Effector CD4-positive, alpha-beta T cell (primary cell): ENCODE measurements at places on chromosomes 13 and 19.
A peak's percentile ranks its signal among the peaks of the same experiment; 100 is the strongest.

GRCh38 chr13:76882431-76882830 is 3.8 kb downstream of the KCTD12 start:
- DNase-seq, result no peak

- no peak for DNase-seq
Measured at GRCh38 chr13:72397265-72397664, 330.2 kb downstream of the MZT1 start.

GRCh38 chr19:1864480-1865171 is 1.2 kb upstream of the KLF16 start:
- DNase-seq, result peak; percentile 38

DNA sequence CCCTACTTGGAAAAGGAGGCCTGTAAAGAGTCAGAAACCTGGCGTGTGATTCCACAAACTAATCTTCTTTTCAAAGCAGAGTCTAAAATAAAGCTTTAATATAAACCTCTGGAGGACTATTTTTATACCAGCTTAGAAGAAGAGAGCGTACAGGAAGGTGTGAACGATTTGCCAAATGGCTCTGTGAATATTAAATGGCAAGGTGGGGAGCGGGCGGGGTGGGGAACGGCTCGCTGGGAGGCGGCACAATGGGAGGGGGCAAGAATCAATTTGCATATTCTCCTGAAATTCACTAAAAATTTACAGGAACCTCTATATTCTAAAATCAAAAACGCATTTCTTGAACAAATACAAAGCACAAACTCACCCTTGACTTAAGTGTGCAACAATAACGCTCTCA is 982 bp downstream of the ZNF780B start:
- no peak for DNase-seq

- DNase-seq, result no peak
Measured at GRCh38 chr19:33503433-33504057, 18.0 kb downstream of the PEPD start.

DNA sequence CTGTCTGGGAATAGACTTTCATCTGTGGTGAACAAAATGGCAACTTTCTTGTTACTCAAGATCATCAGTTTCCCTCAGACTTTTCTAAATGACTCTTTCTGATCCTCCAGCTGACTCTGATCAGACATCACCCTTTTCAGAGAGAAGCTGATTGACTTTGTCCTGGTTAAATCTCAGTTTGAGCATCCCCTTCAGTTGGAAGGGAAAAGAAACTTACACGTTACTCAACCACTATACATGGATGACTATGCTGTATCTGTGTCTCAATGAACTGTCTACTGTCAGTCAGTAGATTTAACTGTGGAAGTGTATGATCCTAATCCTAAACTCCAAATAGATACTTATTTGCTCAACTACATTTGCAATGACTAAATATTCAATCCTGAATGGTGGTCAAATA is 118.5 kb downstream of the NALCN start:
- no peak for DNase-seq

DNA sequence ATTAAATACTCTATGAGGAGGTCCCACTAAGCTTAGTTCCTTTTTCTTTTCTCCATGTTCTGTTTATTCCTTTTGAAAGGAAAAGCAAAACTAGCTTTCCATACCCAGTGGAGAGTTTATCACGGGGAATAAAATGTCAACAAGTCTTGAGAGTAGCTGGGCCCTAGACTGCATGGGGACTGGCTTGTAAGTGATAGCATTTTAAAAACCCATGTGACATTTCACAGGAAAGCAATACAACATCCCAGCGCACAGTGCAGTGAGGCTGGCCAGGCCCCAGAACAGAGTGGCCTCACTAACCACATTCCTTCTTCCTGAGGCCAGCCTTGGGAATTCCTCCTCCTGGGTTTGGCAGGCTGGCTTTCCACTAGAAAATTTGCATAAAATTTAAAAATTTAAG is 149.8 kb downstream of the DLEU7 start:
- DNase-seq, result no peak

DNA sequence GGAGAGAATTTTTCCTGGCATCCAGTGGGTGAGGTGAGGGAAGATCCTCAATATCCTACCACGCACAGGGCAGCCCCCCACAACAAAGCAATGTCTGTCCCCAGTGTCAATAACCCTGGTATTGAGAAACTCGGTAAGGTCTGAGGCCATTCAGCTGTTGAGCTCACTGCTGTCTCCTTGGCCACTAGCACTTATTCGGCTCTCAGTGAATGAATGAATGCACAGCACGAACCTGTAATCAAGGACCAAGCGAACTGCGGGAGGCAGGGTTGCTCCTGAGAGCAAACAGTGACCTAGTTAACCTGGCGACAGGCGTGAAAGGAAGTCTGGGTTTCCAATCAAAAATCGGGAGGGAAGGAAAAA is 640 bp downstream of the ZSCAN5A start:
- DNase-seq, result no peak

GRCh38 chr19:38733493-38734175 is 10.6 kb downstream of the CAPN12 start:
- DNase-seq, result no peak

GRCh38 chr19:35307931-35308330 is 16.0 kb downstream of the MAG start:
- DNase-seq, result no peak

DNA sequence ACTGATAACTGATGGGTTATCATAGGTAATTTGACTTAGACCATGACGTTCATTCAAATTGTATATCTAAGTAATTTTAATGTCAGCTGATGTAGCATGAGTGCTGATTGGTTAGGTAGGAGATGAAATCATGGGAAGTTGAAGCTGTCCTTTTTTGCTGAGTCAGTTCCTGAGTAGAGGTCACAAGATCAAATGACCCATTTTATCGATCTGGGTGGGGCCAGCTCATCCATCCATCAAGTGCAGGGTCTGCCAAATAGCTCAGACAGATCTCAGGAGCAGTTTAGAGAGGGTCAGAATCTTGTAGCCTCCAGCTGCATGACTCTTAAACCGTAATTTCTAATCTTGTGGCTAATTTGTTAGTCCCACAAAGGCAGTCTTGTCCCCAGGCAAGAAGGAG is 35.3 kb upstream of the CD177 start:
- DNase-seq, result no peak

DNA sequence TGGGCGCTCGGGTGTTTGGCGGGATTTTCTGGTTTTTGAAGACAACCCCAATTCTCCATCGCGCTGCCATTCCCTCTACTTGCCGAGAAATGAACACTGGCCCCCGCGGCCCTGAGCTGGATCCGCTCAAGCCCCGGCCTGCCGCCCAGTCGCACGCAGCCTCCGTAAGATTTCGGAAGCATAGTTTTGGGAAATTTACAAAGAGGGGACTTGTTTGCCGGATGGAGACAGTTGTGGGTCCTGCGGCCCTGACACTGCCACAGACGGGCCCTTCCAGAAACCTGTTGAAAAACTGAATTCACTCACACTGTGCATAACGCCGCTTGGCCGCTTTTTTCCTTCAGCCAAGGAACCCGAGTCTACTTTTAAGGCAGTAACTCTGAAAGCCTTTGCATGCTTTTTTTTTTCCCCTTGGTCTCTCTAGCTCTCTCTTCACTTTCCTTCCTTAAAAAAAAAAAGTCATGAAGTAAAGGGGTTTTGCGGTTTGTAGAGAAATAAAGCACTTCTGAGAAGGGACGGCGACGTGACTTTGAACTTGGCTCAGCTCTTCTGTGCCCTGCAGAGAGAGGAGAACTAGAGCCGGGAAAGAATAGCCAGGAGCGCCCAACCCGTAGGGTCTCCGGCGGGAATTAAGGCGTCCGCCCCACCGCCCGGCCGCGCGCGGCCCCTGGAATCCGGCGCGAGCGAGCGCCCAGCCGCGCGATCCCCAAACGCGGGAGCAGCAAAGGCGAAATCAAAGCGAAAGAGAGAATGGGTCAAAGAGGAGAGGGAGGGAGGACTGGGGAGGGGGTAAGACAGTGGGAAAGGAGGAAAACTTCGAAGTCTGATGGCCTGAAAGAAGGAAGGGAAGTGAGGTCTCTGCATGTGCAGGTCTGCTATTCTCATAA is 3.4 kb upstream of the ZIC2 start:
- DNase-seq, result no peak

- no peak for DNase-seq
Measured at GRCh38 chr13:39417643-39418042, 185.3 kb downstream of the LHFPL6 start.

DNA sequence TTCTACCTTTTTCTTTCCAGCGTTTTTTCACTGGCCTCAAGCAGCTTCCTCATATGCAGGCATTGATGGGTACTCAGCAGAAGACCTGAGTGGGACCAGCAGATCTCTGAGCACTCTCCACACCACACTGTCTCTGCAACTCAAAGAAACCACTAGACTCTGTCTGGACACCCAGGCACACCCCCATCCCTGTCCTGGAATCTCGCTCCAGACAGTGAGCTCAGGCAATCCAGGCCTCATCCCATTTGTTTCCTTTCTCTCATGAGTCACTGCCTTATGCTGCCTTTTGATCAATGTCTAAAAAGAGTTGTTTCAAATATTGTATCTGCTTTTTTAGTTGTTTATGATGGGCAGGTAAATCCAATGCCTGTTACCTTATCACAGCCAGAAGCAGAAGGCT is 19.7 kb upstream of the POP4 start:
- DNase-seq, result no peak

DNA sequence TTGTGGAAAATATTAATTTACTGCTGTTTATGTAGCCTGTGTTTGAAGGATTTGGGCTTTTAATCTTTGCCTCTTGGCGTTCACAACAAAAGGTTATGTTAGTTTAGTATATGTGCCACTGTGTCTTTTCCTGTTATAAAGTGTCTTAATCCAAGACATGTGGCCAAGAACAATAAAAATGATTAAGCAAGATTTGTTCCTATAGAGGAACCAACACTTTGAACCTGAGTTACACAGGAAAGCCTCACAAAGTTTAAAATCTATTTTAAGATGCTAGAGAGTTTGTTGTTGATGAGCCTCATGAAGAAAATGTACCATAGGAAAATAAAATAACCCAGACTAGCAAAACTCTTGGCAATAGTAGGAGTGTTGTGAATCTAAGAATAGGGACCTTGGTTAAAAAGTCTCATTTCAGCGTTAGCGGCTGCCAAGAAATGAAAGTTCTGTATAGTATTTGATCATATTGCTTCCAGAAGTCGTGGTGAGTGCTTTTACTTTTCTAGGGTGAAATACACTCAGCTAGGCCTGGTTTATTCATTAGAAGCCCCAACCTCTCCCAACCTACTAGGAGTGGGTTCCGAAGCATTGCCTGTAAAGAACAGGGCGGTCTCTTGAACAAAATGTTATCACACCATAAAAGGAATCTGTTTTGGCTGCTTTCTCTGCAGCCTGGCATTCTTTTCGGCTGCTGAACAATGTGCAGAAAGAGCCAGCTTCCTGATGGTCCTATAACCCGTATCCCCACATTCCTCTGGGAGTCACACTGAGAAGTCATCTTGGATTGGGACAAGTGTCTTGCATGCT is 102.6 kb downstream of the LRCH1 start:
- DNase-seq, result no peak

- DNase-seq, result no peak
Measured at GRCh38 chr13:49300276-49300675, 52.6 kb downstream of the CDADC1 start.

- no peak for DNase-seq
Measured at GRCh38 chr19:30785458-30786137, 413.4 kb downstream of the ZNF536 start.

- DNase-seq, result no peak
Measured at GRCh38 chr19:7500811-7501450, 12.1 kb upstream of the PEX11G start.

DNA sequence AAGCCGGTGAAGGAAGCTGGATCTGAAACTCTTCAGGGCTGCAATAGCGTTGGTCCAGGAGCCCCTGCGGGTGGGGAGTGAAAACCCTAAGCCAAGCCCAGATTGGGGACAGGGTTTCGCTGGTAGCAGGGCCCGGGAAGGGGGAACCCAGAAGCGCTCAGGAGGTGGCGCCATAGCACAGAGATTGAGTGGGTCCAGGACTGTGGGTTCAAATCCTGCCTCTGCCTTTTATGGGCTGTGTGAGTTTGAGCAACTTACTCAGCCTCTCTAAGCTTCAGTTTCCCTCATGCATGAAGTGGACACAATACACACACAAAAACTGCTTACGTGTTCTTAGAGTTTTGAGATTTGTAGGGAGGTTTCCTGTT is 8.3 kb upstream of the SYCN start:
- peak; percentile 22 for DNase-seq

GRCh38 chr19:15775249-15775648 is 12.2 kb upstream of the OR10H5 start:
- no peak for DNase-seq

DNA sequence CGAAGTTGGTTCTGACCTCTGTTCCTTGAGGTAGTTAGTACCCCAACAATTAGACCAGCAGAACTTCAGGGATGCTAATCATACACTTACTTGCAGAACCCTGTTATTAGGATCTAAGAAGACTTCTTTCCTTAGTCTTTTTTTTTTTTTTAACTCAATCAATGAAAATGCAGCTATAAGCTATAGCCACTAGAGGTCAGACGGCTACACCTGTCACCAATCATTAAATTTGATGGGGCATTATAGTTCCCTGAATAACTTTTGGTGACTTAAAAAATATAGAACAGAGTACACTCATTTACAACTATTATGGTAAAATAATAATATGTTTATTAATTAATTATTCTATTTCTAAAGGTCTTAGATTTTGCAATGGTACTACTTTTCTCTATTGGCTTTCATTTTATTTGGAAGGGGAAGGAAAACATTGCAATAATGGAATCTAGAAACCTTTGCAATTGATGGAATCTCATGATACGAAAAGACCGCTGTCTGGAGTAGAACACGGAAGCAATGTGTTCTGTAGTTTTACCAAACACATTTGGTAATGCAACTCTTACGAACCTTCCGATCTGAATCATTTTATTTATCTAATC is 483.2 kb downstream of the DIAPH3 start:
- DNase-seq, result no peak

DNA sequence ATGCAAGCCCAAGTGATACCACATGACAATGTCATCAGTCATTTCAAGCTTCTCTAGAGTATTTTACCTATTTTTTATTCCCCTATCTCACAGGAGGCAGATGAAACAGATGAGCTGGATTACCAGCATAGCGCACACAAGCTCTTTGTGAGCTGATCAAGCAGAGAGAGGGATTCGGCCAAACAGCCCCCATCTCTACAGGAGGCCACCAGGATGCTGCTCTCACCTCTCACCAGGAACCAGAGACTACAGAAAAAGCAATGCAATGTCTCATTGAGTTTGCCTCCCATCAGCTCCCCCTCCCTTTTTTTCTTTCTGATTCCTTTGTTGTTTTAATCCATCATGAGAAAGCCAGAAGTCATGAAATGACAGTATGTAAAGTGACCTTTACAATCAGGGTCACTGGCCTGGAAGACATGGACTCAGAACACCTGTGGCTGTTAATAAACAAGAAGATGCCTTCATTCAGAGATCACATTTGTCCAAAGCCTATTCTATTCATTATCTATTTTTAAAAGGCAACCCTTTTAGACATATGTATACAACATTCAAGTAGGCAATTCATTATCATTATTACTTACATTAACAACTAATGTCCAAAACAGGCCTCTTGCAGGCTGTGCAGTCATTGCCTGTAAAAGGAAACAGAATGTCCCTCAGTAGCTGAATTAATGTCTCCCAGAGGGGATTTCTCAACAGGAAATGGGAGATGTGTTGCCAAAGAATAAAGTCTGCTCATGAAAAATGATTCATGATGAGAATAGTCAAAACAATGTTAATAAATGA is 656.6 kb downstream of the TBC1D4 start:
- DNase-seq, result no peak
